Urinary bladder (tissue), 4 donors: ENCODE measurements at places on chromosomes 13 and 19. TPM values are rescaled to one million over a fixed set of nuclear protein-coding genes. Genes with fewer than 3 reads are reported as not detected.

GRCh38 chr19:35357867-35358573 lies at the start of gene FFAR3:
Gene FFAR3 (plus strand): TSS chr19:35358460. CDS start chr19:35358891, 431 bp downstream.
- DNase-seq = no peak

The TSKS gene
- 0.26 TPM for total RNA-seq

DNA sequence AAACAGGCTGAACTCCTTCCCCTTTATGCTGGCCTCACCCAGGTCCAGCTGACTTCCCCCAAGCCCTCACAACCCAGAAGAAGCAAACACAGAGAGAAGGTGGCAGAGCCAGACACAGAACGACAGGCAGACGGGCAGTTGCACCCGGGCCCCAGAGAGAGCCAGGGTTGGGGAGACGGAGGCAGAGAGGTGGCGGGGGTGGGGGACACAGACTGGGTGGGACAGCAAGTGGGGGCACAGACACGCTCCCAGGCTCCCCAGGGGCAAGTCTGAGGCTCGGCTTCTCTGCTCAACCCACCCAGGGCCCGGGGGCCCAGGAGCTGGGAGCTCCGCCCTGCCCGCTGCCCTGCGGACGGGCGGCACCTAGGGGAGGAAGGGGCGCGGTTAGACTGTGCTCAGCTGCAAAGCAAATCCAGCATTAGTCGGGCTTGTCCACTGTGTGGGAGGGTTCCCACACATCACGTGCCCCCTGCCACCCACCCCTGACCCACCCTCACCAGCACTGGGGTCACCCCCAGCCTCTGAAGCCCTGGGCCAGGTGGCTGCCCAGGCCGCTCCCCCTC lies 31.3 kb upstream of the ASF1B start:
- DNase-seq = no peak

The PLVAP gene
- 23.6 TPM for total RNA-seq

The TMEM145 gene
- not detected for total RNA-seq

DNA sequence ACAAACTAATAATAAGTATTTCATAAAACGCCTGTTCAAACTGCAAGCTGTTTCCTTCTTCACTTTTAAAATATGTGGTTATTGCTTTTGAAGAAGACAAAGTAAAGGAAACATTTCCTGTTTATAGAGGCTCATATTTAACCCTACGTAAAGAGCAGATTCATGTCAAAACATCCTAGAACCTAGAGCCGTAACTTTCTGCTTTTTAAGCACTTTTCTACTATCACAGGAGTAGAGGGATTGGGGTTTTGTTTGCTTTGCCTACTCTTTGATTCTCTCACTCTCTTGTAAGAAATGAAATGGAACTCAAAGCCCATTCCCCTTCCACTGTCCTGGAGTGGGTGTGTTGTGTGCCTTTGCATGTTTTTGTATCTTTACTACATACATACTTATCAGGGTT lies 54.0 kb upstream of the GPR183 start:
- DNase-seq = no peak

- no peak for DNase-seq
Measured at GRCh38 chr19:52664461-52664860, 26.3 kb upstream of the ZNF83 start.
